Endodermal cell (in vitro differentiated cells): ENCODE measurements at places on chromosomes 6 and 20. TPM values are rescaled to one million over a fixed set of nuclear protein-coding genes. Genes with fewer than 3 reads are reported as not detected.
A peak's percentile ranks its signal among the peaks of the same experiment; 100 is the strongest.

DNA sequence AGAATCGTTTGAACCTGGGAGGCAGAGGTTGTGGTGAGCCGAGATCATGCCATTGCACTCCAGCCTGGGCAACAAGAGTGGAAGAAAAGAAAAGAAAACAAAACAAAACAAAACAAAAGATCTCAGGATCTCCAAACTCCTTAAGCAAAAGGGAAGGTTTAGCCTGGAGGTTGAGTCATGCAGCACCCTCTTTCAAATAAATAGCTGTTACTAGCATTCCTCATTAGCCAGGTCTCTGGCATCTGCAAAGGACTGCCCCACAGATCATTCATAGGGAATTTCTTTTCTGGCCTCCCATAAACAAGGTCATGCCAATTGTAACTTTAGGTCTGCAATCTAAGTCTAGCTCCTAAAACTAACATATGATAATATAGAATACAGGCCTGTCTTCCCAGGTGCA, 37.2 kb downstream of the EDN1 start:
- no peak for DNase-seq

- no peak for DNase-seq
Observed at GRCh38 chr20:41308726-41309413, 8.7 kb downstream of the ZHX3 start.

DNA sequence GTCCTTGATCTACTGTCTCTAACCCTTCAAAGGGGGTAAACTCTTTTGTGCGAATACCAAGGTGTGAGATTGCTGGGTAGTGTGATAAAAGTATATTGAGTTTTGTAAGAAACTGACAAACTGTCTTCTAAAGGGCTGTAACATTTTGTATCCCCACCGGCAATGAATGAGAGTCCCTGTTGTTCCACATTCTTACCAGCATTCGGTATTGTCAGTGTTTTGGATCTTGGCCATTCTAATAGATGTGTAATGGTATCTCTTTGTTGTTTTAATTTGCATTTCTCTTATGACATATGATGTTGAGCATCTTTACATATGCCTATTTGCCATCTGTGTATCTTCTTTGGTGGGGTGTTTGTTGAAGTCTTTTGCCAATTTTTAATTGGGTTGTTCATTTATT, 1090.7 kb downstream of the KIF16B start:
- DNase-seq, result no peak

GRCh38 chr20:2149507-2149906, 47.9 kb downstream of the STK35 start:
- no peak for DNase-seq

DNA sequence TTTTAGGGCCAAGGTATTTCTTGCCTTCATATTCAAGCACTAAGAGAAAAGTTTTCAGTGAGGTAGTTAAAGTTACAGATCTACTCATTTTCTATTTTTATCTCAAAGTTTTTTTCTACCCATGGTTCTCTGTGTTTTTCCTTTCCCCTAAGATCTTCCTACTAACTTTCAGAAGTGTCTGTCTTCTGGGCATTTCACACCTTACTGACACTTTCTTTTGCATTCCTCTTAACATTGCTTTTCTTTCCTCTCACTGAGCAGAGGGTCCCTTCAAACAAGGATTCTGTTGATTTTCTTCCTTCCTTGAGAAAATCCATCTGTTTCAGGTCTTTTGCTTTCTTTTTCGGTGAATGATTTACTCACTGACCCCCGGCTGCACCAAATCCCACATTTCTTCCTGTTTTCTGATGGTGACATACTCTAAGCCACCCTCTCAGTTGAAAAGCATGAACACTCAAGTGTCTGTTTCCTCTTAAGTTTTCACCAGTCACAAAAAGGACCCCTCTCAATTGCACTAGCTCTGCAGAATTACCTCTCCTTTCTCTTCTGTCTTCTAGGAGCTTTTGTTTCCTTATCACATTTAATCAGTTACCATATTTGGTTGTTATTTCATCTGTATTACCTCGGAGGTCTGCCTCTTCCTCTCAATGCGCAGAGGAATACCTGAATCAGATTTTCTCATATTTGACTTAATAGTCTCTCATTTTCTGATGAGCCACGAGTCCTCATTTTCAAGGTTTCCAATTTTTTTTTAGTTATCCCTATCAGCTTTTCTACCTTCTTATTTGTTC, 73.5 kb upstream of the RNF217 start:
- no peak for DNase-seq

GRCh38 chr6:34073540-34073939, 72.3 kb downstream of the GRM4 start:
- DNase-seq, result no peak

DNA sequence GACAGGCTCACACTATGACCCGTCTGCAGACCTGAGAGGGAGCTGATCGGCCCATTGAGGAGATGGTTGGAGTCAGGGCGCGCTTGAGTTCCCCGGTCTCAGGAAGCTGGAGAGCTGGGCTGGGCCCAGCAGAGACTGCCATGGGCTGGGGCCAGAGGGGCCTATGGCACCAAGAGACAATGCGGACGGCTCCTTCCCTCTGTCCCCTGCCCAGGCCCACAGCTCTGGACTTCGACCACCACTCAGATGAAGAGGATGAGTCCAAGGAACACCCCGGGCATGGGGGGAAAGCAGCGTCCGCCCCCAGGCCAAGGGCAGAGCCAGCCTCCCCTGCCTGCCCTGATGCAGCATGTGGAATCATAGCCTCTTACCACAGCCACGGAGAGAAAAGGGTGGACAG, 40.2 kb upstream of the PHACTR3 start:
- DNase-seq, result peak; percentile 34

- no peak for DNase-seq
Observed at GRCh38 chr6:163427498-163428254, 13.2 kb downstream of the QKI start.

- no peak for DNase-seq
Observed at GRCh38 chr20:51540580-51540979, 1.9 kb downstream of the NFATC2 start.

DNA sequence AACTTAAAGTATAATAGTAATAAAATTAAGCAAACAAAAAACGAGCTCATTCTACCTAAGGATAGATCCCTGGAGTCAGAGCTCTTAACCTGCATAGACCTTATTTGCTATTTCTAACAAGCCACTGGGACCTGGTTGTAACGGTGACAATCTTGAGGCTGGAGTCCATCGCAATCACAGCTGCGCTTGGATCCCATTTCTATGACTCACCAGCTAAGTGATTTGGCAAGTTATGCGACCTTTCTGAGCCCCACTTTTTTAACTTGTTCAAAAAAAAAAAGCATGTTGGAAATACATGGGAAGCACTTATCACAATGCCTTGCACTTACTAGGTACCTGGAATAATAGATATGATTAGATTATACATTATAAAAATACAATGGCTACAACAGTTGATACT, 389.5 kb upstream of the CDH4 start:
- no peak for DNase-seq

GRCh38 chr20:54364919-54365318, 110.5 kb upstream of the DOK5 start:
- DNase-seq, result no peak

DNA sequence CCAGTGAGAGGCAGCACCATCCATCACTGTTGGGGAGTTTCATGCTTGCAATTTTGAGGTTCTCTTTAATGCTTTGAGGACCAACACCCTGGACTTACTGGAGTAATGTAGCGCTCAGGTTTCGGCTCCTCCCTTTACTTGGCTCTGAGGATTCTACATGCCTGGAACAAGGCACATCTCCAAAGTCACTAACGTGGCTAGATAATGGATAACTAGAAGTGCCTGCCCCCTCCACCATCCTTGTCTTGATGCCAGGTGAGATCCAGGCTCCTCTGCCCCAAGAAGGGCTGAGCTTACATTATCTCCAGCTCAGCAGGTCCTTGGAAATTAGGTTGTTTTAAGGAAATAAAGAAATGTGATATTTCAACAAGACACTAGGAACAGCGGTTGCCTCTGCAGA, 75.5 kb upstream of the ZNFX1 start:
- DNase-seq, result no peak

DNA sequence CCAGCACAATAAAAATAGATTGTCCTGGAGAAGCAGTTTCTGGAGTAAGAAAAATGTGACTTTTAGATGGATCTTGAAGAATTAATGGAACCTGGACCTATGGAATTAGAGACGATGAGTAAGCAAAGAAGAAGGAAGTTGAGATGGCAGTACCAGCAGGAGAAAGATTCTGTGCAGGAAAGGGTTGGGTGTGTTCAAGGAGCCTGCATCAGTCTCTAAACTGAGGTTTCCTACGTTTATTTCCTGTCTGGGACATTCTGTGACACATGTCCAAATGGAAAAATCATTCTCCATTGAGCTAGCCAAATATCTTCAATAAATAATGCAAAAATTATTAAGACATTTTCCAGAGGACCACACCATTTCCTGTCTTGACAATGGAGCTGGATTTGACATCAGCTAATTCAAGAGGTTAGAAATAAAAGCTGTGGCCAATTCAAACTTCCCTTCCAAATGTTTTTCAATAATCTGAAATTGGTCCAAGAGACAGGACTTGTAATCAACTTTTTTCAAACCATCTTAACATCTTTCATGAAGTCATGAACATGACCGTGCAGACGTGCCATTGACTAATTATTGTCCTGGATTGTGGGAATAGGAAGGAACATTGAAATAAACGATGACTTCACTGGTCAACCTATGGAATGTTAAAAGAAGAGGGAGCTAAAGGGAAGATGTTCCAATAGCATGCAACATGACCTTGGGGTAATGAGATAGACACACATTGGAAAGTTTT, 198.3 kb downstream of the ZNF217 start:
- DNase-seq, result no peak

- DNase-seq, result no peak
Observed at GRCh38 chr6:29755295-29755871, 32.1 kb downstream of the HLA-F start.

- peak; percentile 53 for DNase-seq
Observed at GRCh38 chr6:47789553-47789952, 7.7 kb downstream of the OPN5 start.

- peak; percentile 84 for DNase-seq
Observed at GRCh38 chr6:125747589-125748405, 1.6 kb upstream of the HEY2 start.

- DNase-seq, result no peak
Observed at GRCh38 chr20:221258-221830, 5.7 kb upstream of the DEFB129 start.

- DNase-seq, result no peak
Observed at GRCh38 chr6:84836366-84836765, 72.0 kb upstream of the TBX18 start.

DNA sequence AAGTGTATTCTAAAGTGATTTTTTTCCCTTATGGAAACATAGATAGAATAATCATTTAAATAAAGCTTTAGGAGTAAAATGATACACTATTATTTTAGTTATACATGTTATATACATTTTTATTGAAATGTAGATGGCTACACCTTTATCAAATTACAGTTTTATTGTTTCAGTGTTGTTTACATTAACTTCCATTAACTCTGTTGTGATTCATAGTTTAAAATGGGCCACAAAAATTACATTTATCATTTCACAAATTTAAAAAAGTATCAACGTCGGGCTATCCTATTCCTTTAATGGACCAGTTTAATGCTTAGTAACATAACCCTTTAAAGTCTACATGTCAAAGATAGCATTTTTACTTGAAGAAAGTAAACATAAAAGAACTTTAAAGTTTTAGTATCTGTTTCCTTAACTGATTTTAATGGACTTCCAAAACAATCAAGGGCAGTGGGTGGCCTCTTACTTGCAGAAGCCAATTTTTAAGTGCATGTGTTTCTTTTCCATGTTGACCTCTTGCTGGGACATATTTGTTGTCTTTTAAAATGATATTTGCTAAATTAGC, 47.8 kb upstream of the FLRT3 start:
- no peak for DNase-seq

DNA sequence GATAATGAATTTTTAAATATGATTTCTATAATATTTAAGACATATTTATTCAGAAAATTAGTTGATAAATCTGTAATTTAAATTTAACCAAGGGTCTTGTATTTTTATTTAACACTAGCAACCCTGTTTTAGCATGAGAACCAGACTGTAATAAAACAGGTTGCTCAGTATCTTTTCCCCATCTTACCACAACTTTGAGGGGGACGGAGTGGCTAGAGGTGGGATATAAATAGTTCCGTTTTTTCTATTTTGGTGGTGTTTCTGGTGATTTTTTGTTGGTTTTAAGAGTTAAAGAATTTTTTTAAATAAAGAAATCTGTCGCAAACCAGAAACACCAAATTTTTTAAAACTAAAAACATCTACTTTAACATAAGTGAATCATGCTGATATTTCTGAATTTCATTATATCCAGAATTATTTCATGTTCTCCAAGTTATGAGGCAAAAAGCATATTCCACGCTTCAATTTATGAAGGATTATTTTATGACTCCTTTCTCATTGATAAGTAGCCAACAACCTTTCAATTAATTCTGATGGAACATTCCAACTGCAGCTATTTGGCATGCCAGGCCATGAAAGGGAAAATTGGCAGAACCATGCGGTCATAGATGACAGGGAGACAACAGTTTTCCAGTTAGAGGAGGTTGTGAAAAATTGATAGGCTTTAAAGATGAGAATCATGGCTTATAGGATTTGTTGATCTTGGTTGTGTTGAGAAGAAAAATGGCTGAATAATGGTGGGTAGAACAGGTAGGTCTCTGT, 151.9 kb upstream of the CARMIL1 start:
- DNase-seq, result no peak

GRCh38 chr6:113457751-113458150, 399.4 kb upstream of the MARCKS start:
- no peak for DNase-seq

Gene TGM3
- total RNA-seq, result 0.31 to 0.50 TPM (median 0.38 TPM) in 3 replicates

Gene KCNK15
- 0.22 to 0.96 TPM in 2 of 3 replicates, not detected in the other for total RNA-seq

Gene SOX4
- total RNA-seq, result 95.9 and 110 TPM in 2 replicates

Gene LST1
- 0.21 TPM in 1 of 3 replicates, not detected in the others for total RNA-seq

Gene LHFPL5
- total RNA-seq, result not detected in 2 replicates

Gene ADGRF4
- total RNA-seq, result 0.18 to 0.94 TPM (median 0.27 TPM) in 3 replicates

Gene MICAL1
- 22.8 and 23.9 TPM in 2 replicates for total RNA-seq
